ENCODE measurements at places on chromosomes 2 and 18.

- no peak for DNase-seq
Observed at GRCh38 chr2:43885132-43885632, 46.4 kb downstream of the ABCG8 start.

DNA sequence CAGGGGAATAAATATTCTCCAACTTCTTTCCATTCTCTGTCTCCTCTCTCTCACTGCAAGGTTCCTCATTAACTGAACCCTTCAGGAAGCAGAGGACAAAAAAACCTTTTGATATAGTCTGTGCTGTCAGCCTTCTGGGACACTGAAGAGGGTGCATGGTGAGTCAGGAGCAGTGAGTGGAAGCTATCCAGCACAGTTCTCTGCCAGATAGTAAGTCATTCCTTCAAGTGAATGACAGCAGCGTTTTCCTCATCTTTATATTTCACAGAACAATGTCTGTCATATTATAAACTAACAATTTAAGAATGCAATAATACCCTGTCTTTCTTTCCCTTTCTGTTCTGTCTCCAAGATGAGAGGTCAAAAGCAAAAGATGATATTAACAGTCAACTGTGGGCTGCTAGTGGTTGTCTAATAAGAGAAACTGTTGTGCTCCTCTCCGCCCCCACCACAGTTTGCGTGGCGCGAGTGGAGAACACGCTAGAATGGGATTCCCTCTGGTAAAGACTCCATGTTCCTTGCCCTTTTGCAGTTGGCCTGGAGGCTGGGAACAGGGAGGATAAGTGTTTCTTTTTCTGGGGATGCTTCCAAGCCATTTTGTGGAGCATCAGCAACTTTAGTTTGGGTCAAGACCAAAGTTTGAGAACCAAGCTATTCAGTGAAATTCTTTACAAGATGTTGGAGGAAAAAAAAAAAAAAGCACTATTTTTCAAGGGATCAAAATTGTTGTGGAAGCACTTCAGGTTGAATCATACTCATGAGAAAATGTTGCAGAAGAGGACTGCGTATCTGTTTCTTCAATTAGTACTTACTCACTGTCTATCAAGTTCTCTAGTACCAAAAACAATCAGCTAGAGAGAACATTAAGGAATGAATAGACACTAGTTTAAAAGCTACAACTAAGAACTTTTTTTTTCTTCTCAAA, 430.2 kb downstream of the SETBP1 start:
- no peak for DNase-seq

DNA sequence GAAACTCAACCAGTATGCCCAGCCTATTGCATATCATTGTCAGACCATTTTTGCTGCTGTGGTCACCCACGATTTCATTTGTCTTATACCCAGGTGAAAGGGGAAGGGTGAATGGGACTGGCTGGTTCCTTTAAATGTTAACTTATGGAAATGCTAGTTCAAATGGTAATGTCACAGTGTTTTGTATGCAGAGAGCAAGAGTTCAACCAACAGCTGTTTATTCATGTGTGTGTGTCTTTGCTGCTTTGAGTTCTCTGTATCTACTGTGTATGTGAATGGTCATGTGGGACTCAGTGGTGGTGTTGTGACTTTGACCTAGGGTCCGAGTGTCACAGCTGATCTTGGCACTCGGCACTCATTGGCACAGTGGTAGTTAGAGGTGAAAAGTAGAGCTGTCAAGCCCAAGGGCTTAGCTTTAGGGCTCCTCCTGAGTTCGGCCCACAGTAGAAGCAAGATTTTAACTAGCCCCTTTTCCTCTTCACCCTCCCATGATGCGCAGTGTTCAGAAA, 114.6 kb downstream of the NRP2 start:
- no peak for DNase-seq

DNA sequence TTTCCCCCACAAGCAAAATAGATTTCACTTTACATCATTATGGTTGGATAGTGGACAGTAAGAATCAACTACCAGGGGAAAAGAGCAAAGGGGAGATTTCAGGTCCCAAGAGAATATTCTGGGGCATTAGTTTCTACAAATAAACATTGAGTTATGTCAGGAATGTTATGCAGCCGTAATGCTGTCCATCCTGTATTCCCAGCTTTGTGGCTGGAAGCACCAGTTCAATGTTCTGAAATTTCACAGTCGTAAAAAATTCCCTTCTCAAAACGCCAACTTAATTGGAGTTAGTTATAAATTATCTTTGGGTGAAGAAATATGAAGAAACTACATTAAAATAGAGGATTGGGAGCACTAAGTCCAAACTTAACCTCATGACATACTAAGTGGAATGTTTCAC, 141.5 kb upstream of the FIGN start:
- DNase-seq: no peak

GRCh38 chr2:29743516-29743915, 177.9 kb downstream of the ALK start:
- DNase-seq: no peak

- no peak for DNase-seq
Observed at GRCh38 chr2:47300081-47300480, 102.9 kb upstream of the MSH2 start.

- no peak for DNase-seq
Observed at GRCh38 chr2:70143314-70144150, 47.3 kb downstream of the C2orf42 start.

- DNase-seq: peak; percentile 64
Observed at GRCh38 chr2:160574468-160575140, 81.0 kb upstream of the RBMS1 start.

DNA sequence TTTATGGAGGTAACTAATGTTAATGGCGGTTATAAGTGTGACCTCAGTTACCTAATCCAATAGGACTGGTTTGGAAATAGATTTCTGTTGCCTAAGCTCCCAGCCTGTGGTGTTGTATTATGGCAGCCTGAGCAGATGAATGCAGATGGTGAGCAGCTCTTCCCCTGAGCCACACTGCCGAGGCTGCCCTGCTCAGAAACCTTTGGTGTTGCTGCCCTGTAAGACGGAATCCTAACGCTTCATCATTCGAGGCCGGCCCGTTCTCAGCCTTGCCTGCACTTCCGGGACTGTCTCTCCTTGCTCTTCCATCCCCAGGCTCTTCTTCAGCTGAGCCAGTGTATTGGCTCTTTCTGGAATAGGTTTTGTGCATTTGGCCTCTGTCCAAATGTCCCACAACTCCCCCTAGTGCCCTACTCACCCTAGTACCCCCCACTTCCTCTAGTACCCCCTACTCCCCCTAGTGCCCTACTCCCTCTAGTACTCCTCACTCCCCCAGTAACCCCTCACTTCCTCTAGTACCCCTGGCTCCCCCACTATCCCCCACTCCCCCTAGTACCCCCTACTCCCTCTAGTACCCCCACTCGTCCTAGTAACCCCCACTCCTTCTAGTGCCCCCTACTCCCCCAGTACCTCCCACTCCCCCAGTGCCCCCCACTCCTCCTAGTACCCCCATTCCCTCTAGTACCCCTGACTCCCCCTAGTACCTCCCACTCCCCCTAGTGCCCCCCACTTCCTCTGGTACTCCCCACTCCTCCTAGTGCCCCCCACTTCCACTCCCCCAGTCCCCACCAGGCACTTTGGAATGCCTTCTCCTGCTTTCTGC, 106.0 kb upstream of the TAF1B start:
- DNase-seq: no peak

DNA sequence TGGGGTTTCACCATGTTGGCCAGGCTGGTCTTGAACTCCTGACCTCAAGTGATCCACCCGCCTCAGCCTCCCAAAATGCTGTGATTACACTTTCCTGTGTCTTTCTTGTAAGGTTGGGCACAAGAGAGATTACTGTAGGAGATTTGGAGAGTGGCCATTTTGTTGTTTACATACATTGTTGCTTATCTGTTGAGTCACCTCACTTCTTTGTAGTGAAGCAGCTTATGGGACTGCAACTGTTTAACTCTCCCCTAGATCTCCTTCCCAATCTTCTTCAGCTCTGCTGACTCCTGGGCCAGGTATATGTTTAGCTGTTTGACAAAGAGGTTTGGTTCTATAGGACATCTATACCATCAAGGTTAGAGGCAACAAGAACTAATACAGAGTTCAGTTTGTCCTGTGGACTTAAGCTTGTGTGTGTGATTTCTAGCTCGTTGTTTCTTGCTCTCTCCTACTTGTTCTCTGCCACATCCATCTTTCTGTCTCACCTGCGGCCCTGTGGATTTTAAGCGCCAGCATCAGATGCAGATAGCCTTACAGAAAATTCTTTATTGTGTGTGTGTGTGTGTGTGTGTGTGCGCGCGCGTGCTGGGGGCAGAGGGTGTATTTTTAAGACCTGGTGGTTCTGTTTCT, 95.4 kb downstream of the HAUS1 start:
- peak; percentile 25 for DNase-seq

- DNase-seq: no peak
Observed at GRCh38 chr2:47842846-47843245, 59.9 kb downstream of the MSH6 start.

GRCh38 chr2:121746071-121746578, 9.3 kb upstream of the TSN start:
- DNase-seq: no peak

- no peak for DNase-seq
Observed at GRCh38 chr2:37851428-37851827, 73.7 kb upstream of the RMDN2 start.

- no peak for DNase-seq
Observed at GRCh38 chr2:190119257-190119656, 56.7 kb upstream of the MSTN start.

DNA sequence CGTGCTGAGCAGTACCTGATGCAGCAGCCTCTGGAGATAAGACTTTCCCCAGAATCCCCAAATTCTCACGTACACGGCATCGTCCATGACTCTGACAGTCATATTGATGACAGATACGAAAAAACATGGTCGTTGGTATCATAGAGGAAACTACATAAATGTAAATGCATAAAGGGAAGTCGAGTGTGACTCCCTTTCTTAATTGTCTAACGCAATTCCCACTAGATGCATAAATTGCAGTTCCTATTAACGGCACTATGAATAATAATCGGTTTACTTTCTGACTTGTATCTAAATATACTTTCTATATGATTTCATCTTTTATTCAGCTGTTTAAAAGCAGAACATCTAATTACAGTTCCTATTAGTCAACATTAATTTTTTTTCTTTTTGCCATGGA, 322.6 kb upstream of the REV1 start:
- DNase-seq: no peak

- no peak for DNase-seq
Observed at GRCh38 chr2:24191848-24192247, 17.0 kb downstream of the FAM228A start.

- no peak for DNase-seq
Observed at GRCh38 chr18:38545071-38545470, 979.5 kb upstream of the CELF4 start.

- no peak for DNase-seq
Observed at GRCh38 chr18:58624011-58624410, 4.9 kb downstream of the ALPK2 start.

DNA sequence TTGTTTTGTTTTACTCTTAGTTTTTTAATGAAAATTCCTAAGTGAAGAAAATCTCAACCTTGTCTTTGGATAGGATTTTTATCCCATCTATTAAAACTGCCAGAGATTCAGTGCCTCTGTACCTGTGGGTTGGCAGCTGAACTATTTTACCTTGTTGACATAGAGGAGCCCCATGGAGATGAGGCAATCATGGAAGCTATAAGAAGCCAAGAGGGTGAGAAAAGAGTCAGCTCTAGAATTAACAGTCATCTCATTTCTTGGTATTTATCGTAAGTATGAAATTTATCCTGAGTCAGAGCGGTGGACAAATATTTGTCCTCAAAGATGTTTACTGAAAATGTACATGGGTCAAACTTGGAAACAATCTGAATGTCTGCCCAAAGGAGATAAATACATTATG, 35.8 kb upstream of the PGAP1 start:
- DNase-seq: no peak

GRCh38 chr2:171390941-171391516, 42.8 kb downstream of the METTL8 start:
- no peak for DNase-seq

DNA sequence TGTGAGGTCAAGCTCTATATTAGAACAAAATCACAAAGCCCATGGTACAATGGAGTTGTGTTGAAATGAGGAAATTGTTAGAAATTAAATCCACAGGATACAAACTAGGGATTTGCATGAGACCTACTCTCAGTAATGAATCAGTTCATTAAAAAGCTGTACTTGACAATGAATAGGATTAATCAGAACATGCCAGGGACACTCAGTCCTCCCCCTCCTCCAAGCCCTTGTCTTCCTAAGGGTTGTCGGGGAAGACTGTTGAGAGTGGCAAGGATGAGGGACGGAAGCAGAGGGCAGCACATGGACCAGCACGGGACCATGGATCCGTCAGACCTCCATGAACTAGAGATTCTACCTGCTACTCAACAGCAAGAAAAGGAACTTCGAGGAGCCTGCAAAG, 39.8 kb downstream of the SPRED2 start:
- DNase-seq: no peak

DNA sequence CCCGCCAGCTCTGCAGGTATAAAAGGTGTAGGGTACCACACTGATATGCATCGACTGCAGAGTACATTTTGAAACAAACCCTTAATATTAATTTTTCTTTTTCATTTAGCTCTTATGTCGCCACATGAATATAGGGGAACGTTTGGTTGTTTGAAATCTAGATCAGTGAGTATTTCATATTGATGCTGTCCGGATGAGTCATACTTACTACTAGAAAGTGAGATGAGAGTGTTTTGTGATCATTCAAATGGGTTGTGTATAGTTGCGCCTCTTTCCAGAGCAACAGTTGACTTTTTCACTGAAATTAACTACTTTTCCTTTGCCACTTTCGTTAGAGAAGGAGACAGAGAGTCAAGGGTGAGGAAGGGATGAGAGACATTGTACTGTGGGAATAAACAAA, 24.6 kb downstream of the NPAS2 start:
- no peak for DNase-seq

GRCh38 chr2:27494284-27494943, 586 bp downstream of the FNDC4 start:
- peak; percentile 23 for DNase-seq

DNA sequence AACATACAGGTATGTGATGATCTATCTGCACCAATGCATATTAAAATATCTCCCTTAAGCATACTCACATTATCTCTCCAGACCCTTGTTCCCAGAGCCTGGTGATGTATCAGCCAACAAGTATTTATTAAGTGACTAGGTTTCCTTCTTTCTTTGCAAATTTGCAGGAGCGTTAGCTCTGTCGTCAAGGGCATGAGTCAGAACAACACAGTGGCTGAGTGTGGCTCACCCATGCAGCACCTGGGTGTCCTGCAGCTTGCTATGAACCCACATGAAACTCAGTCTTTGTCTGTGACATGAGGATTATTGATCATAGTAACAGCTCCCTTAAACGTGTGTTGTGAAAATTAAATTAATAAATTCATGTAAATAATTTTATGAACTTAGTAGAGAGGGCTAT, 96.6 kb downstream of the PIEZO2 start:
- no peak for DNase-seq

GRCh38 chr2:63903003-63903402, 61.3 kb downstream of the UGP2 start:
- DNase-seq: no peak

GRCh38 chr18:63137999-63138435, 181.6 kb downstream of the BCL2 start:
- DNase-seq: no peak

GRCh38 chr2:149330127-149331022, at the start of gene LYPD6:
LYPD6 (plus strand) TSS chr2:149330587; CDS start chr2:149437709, 107,122 bp downstream.
- DNase-seq: peak; percentile 35

- DNase-seq: no peak
Observed at GRCh38 chr2:225993430-225993829, 593.9 kb downstream of the NYAP2 start.

- no peak for DNase-seq
Observed at GRCh38 chr2:240595381-240596079, 9.0 kb downstream of the CAPN10 start.

All from AG09319 (cell line).